Upper lobe of left lung (tissue), 6 donors: ENCODE measurements at places on chromosomes 12 and 14. TPM values are rescaled to one million over a fixed set of nuclear protein-coding genes. Genes with fewer than 3 reads are reported as not detected.

DNA sequence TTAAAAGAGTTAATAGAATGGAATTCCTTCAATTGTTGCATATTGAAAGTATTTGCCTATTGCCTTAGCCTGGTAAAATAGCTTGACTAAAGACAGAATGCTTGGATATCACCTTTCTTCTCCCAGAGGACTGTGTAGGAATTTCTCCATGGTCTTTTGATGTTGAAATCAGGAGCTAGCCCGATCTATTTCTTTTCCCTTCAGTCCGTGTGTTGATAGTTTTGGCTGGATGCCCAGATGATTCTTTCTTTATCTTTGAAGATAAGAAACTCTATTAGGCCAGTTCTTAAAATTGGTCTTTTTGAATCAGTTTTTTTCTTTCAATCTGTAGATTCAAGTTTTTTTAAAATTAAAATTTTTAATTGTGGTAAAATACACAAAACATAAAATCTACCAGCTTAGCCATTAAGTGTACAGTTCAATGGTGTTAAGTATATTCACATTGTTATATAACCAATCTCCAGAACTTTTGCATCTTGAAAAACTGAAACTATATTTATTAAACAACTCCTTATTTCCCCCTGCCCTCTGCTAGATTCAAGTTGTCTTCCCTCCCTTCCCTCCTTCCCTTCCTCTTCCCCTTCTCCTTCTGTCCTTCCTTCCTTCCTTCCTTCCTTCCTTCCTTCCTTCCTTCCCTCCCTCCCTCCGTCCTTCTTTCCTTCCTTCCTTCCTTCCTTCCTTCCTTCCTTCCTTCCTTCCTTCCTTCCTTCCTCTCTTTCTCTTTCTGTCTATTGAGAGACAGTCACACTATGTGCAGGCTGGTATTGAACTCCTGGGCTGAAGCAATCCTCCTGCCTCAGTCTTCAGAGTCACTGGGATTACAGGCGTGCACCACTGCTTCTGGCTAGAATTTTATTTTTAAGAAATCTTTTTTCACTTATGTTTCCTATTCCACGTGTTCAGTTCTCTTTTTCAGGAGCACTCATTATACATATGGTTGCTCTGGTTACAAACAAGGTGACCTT is 10.1 kb downstream of the LACRT start:
- H3K4me1 ChIP-seq, result no peaks in the 10 kb centered on the region
- H3K27ac ChIP-seq, result no peak overlapping the region
- DNase-seq, result no peak
- no peaks in the 10 kb centered on the region for H3K36me3 ChIP-seq
- H3K27me3 ChIP-seq, result no peaks in the 10 kb centered on the region
- H3K4me3 ChIP-seq, result no peak overlapping the region

GRCh38 chr12:17371491-17372215 is 718.3 kb downstream of the RERGL start:
- no peaks in the 10 kb centered on the region for H3K4me1 ChIP-seq
- H3K36me3 ChIP-seq, result no peaks in the 10 kb centered on the region
- H3K27me3 ChIP-seq, result no peaks in the 10 kb centered on the region
- no peak overlapping the region for H3K27ac ChIP-seq
- H3K4me3 ChIP-seq, result no peak overlapping the region

Gene BTG1
- total RNA-seq, result 64.1 TPM

Gene ZC2HC1C
- total RNA-seq, result 6.6 TPM

Gene PPP1R1A
- total RNA-seq, result not detected

Gene ST8SIA1
- total RNA-seq, result 3.6 TPM
